ENCODE measurements at places on chromosomes 4 and X. TPM values are rescaled to one million over a fixed set of nuclear protein-coding genes. Genes with fewer than 3 reads are reported as not detected.

Gene SLC6A14
- total RNA-seq = not detected

Gene ADAMTS3
- 1.6 TPM for total RNA-seq

Gene ASB5
- total RNA-seq = not detected

Gene MAP7D2
- total RNA-seq = 0.38 TPM

Gene TSPAN7
- total RNA-seq = 44.5 TPM

Gene DGAT2L6
- total RNA-seq = not detected

Gene KLB
- total RNA-seq = 25.0 TPM

Gene ELMOD2
- total RNA-seq = 17.0 TPM

Gene YY2
- 2.3 TPM for total RNA-seq

Gene ZNF182
- total RNA-seq = 7.9 TPM

Gene CYTL1
- total RNA-seq = not detected

Gene MAGEA2
- not detected for total RNA-seq

Gene MAGED4B
- not detected for total RNA-seq

Gene RBMXL3
- total RNA-seq = not detected

Gene EDA
- total RNA-seq = 10.7 TPM

Gene FAM241A
- 20.9 TPM for total RNA-seq

Data from subcutaneous adipose tissue (tissue), 4 donors.